ENCODE measurements at places on chromosomes 11 and 22. TPM values are rescaled to one million over a fixed set of nuclear protein-coding genes. Genes with fewer than 3 reads are reported as not detected.

The TCN1 gene
- total RNA-seq = under 0.01 TPM

The OR8A1 gene
- total RNA-seq = not detected

The APOBEC3B gene
- 5.0 TPM for total RNA-seq

The AMOTL1 gene
- total RNA-seq = 40.8 TPM

The MUC5AC gene
- total RNA-seq = under 0.01 TPM

The AGBL2 gene
- 1.6 TPM for total RNA-seq

The UPK3A gene
- not detected for total RNA-seq

The SCUBE1 gene
- total RNA-seq = 0.19 TPM

The NRGN gene
- 0.40 TPM for total RNA-seq

The FAR1 gene
- 56.3 TPM for total RNA-seq

The FBLN1 gene
- total RNA-seq = 26.6 TPM

The MMP3 gene
- 0.06 TPM for total RNA-seq

The NEFH gene
- total RNA-seq = 0.26 TPM

The KRTAP5-10 gene
- total RNA-seq = not detected

The CHRM4 gene
- total RNA-seq = not detected

The TBX10 gene
- not detected for total RNA-seq

The TOM1 gene
- 33.6 TPM for total RNA-seq

The PDE2A gene
- 2.9 TPM for total RNA-seq

The GAB4 gene
- total RNA-seq = not detected

The TUB gene
- total RNA-seq = 9.1 TPM

The GTSE1 gene
- total RNA-seq = 3.3 TPM

The CCDC15 gene
- total RNA-seq = 1.7 TPM

The OR2D2 gene
- total RNA-seq = 0.13 TPM

The STK33 gene
- total RNA-seq = 0.26 TPM

The NAALADL1 gene
- 27.0 TPM for total RNA-seq

The BBOX1 gene
- total RNA-seq = not detected

The TRIM48 gene
- total RNA-seq = not detected

The CARD18 gene
- not detected for total RNA-seq

Data from aortic smooth muscle cell (primary cell).